Mesothelial cell of epicardium (in vitro differentiated cells): ENCODE measurements at places on chromosomes 6 and 20.

- DNase-seq = no peak
Measured at GRCh38 chr6:79421707-79422484, 115.3 kb downstream of the LCA5 start.

DNA sequence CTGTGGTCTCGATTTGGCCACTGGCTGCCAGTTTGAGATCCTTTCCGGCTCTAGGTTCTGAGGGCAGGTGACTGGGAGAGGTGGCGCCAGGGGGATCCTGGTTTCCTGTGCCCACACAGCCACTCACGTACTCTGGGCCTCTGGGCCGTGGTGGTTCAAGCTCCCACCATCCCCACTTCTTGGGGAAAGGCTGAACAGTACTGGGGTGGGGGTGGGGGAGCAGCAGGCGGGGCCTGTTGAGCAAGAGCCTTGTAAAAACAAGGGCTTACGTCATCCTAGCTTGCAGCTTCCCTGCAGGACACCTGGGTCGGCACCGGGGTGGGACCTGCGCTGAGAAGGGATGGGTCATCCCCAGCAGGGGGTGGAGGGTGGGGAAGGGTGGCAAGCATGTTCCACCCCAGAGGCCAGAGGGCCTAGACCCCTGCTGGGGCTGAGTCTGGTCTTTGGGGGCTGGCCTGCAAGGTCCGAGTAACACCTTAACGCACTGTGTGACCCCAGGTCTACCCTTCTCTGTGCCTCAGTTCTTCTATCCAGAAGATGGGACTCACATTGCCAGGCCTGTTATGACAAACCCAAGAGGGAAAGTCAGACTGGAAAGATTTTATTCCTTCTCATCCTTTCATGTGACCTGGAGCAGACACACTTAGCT lies 3.1 kb upstream of the CEBPB start:
- no peak for DNase-seq

- no peak for DNase-seq
Measured at GRCh38 chr6:110597761-110598160, 121.3 kb upstream of the SLC22A16 start.

GRCh38 chr20:39773380-39774000 lies 811.3 kb downstream of the DHX35 start:
- DNase-seq = no peak

DNA sequence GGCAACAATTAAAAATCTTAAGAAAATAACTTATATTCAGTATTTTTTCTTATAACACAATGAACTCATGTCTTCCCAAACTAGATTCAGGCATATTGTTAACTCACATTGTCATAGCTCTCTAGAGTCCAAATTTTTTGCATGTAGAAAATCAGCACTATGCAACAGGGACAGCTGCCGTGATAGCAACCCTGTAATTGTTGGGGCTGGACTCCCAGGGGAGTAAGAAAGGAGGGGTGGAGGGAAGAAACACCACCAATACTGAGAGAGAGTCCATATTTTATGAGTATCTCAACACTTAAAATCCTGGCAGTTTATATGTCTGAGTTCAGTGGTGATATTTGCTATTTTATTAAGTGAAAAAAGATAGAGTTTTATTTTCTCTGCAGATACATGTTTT lies 89.6 kb upstream of the HS3ST5 start:
- no peak for DNase-seq

GRCh38 chr6:157206359-157206815 lies 116.9 kb downstream of the TMEM242 start:
- no peak for DNase-seq

DNA sequence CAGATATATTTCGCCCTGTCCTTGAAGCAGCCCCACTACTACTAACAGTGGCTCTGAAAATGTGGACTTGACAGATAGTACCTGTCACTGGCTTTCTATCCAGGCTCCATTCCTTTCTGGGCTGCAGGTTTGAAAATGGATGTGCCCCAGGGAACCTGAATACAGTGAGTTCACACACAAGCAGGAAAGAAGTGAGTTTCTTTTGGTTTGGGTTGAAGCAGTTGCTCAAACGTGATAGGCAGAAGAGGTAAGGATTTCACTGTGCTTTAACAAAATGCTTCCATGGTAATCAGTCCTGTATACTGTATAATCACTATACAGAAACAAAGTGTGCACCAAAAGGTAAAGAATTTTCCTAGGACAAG lies 382.9 kb downstream of the PRKN start:
- no peak for DNase-seq

- DNase-seq = no peak
Measured at GRCh38 chr6:57163956-57164355, 8.2 kb upstream of the BAG2 start.

GRCh38 chr6:135060076-135060475 lies 5.5 kb upstream of the HBS1L start:
- DNase-seq = no peak

DNA sequence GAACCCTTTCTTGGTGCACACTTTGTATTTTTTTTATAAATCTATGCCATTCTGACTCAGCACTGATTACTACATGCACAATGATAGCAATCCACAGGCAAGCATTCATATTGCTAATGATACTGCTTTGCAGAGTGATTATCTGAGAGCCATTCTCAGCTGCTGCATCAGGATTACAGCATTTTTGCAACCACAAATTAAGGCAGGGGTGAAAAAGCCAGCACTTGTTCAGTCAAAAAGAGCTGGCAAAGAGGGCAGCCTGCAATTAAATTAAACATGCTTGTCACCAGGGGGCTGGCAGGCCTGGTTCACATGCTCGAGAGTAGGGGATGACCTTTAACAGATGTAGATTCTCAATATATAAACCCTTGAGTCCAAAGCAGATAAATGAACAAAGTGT lies 40.7 kb upstream of the SLC17A4 start:
- DNase-seq = no peak

DNA sequence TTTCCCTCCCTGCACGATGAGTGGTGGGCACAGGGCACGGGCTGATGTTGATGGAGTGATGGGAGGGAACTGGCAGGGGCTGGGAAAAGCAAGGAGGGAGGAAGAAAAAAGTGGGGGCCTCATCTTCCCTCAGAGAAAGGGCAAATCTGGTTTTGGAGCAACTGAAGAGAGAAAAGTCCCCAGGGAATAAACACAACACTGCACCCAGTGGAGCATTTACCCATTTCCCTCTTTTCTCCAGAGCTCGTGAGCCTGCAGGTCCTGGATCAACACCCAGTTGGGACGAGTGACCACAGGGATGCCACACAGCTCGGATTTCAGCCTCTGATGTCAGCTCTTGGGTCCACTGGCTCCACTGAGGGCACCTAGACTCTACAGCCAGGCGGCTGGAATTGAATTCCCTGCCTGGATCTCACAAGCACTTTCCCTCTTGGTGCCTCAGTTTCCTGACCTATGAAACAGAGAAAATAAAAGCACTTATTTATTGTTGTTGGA lies 11.4 kb downstream of the MICA start:
- no peak for DNase-seq

GRCh38 chr6:138774370-138774769 lies 801 bp downstream of the CCDC28A start:
- no peak for DNase-seq
